ENCODE measurements at places on chromosomes 12 and 14.
A peak's percentile ranks its signal among the peaks of the same experiment; 100 is the strongest.

GRCh38 chr14:50677527-50678063 is 9.5 kb upstream of the SAV1 start:
- DNase-seq = peak; percentile 79

DNA sequence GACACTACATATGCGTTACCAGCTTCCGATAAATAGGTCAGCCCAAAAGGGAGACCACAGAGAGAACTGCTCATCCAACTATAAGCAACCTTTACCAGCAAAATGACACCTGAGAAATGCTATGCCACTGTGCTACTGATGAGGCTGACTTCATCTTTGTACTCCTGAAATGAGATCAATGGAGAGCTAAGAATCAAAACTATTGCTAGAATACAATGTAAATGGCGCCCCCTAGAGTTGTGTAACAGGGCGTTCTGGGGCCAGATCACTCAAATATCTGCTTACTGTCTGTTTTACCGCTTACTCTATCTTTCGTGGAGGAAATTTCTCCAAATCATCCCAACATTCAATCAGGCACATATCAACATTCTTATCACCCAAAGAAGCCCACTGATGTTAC is 4.6 kb downstream of the ZNF384 start:
- DNase-seq = no peak

DNA sequence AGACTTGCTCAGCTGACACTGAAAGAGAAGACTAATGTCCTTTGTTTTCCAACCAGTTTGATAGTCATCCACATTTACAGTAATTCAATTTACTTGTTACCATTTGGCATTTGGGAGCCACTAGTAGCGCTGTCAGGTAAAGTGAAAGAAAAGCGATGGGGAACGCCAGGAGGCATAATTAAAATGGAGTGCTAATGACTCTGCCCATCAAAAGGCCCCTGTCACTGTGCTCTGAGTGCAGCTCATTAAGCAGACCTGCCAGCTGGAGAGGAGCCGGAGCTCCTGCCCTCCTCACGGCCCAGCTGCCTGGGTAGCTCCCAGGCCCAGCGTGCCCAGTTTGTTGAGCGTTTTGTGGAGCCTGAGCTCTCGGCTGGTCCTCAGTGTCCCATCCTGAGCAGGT is 463.6 kb upstream of the CCDC196 start:
- DNase-seq = no peak

- DNase-seq = no peak
These were observed 130.6 kb downstream of the PRKCH start for GRCh38 chr14:61451891-61452400.

DNA sequence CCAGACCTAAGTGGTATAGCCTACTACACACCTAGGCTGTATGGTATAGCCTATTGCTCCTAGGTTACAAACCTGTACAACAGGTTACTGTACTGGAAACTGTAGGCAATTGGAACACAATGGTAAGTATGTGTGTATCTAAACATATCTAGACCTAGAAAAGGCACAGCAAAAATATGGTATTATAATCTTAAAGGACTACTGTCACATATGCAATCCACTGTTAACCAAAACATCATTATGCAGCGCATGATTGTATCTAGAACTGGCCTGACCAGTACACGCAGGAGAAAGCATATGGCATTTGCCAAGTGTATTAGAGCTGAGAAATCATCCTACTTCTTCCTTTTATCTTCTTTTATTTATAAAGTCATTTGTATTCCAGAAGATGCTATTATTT is 75.5 kb downstream of the SLC8A3 start:
- no peak for DNase-seq

- no peak for DNase-seq
These were observed 68.2 kb downstream of the E2F7 start for GRCh38 chr12:76997011-76997780.

DNA sequence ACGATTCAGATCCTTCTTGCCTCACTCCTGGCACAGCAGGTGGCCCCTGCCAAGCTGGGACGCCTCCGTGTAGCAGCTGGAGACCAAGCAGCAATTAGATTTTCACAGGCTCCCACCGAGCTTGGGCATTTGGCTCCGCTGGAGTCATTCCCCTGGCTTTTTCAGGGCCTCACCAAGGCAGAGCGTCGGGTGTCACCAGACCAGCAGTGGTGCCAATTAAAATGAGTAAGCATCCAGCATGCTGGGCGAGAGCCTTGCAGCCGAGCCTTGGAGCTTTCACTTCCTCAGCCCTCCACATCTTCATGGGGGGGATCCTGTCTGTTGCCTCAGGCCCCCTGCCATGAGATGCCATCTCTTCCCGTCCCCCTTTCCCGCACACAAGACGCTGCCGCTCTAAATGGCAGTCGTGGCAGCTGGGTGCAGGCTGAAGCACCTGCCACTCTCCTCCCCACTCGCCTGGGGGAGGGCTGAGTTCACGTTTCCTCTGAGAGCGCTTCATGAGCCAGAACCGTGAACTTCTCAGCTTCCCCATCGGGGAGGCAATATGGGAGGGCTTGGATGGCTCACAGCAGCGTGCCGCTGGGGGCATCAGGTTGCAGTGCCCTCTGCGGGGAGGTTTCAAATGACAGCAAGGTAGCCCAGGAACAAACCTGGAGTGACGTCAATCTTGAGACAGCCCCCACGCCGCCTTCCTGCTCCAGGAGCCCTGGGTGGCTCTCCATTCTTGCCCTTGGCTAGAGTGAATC is 11.7 kb downstream of the TPCN1 start:
- DNase-seq = no peak

GRCh38 chr12:124665511-124665910 is 98.1 kb upstream of the NCOR2 start:
- no peak for DNase-seq

DNA sequence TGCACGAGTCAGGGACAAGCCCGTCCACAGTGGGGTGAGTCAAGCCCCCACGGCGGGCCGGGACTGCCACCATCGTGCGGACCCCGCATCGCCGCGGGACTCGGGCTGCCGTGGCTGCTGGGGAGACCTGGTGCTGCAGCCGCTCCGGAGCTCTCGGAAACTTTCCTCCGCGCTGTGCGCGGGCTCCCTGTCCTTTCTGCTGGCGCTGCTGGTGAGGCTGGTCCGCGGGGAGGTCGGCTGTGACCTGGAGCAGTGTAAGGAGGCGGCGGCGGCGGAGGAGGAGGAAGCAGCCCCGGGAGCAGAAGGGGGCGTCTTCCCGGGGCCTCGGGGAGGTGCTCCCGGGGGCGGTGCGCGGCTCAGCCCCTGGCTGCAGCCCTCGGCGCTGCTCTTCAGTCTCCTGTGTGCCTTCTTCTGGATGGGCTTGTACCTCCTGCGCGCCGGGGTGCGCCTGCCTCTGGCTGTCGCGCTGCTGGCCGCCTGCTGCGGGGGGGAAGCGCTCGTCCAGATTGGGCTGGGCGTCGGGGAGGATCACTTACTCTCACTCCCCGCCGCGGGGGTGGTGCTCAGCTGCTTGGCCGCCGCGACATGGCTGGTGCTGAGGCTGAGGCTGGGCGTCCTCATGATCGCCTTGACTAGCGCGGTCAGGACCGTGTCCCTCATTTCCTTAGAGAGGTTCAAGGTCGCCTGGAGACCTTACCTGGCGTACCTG is 1.1 kb downstream of the PDE3A start:
- peak; percentile 66 for DNase-seq

DNA sequence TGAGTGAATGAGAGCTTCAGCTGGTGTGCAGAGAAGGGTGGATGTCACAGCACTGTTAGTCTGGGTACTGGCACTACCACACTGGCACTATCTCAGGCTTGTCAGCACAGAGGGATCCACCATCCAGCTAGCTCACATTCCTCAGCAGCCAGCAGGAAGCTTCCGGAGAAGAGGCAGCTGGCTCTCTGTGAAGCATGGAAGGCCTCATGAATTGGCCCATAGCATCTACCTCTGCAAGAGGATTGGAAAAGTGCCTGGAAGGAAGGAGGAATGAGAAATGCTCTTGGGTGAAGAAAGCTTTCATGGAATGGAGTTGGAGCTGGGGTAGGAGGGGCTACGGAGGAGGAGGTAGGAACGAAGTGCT is 9.9 kb downstream of the KRT83 start:
- no peak for DNase-seq

All from foreskin fibroblast (primary cell).